ENCODE measurements at places on chromosomes 2 and 18. TPM values are rescaled to one million over a fixed set of nuclear protein-coding genes. Genes with fewer than 3 reads are reported as not detected.

GRCh38 chr2:65161551-65162100 lies 31.7 kb upstream of the RAB1A start:
- no peak for DNase-seq
- no peak overlapping the region for H3K27ac ChIP-seq
- no peaks in the 10 kb centered on the region for H3K36me3 ChIP-seq
- H3K4me1 ChIP-seq: peaks cover 4% of the 10 kb centered on the region
- H3K4me3 ChIP-seq: no peak overlapping the region
- H3K27me3 ChIP-seq: no peaks in the 10 kb centered on the region

DNA sequence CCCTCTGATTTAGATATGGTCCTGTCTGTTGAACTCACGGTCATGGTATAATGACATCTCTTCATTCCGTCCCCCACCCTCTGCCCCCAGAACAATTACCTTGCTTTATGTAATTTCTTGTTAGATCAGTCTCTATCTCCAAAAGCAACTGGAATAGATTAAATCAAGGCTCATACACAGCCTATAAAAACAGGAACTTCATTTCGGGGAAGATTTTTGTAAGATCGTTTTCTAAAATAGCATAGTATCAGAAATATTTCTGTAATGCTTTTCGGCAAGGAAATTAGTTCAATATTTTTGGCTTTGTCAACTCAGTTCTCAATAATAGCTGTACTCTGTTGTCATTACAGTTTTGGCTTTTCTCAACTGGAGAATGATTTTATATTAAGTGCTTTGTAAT lies 157.2 kb downstream of the FMNL2 start:
- DNase-seq: no peak
- no peaks in the 10 kb centered on the region for H3K27me3 ChIP-seq
- H3K27ac ChIP-seq: no peak overlapping the region
- H3K36me3 ChIP-seq: no peaks in the 10 kb centered on the region

DNA sequence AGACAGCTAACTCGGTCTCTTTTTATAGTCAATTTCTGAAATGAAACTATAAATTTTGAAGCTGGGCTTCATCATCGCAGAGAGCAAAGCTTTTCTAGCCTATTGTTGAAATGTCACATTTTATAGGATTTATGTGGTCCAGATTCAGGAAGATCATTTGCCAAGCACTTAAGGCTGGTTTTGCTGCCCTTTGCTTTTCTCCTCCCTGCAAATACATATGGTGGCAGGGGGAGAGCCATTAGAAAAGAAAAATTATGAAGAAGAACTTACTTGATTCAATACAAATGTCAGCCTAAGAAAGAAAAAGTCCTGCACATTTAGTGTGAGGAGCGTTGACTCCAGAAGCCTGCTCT lies 206.9 kb upstream of the NRP2 start:
- no peaks in the 10 kb centered on the region for H3K4me1 ChIP-seq
- H3K4me3 ChIP-seq: no peak overlapping the region
- no peak for DNase-seq
- no peaks in the 10 kb centered on the region for H3K27me3 ChIP-seq
- no peak overlapping the region for H3K27ac ChIP-seq
- no peaks in the 10 kb centered on the region for H3K36me3 ChIP-seq

DNA sequence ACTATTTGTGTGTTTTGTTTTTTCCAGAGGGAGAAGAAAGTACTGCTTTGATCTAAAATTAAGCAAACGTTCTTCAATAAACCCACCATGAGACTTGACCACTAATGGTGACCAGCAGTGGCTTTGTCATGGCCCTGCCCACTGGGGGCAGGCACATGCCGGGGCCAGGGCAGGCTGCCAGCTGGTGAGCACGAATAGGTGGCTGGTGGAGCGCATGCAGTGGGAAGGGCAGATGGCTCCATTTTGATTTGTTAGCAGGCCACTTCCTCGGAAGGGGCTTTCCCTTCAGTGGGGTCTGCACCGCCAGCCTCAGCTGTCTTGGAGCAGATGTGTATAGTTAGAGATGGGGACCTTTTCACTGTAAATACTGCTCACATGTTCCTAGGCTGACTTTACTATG lies 277.1 kb downstream of the SOX11 start:
- H3K27me3 ChIP-seq: no peaks in the 10 kb centered on the region
- H3K27ac ChIP-seq: no peak overlapping the region
- no peak for DNase-seq
- H3K36me3 ChIP-seq: no peaks in the 10 kb centered on the region

Gene GPR39
- total RNA-seq: 17.8 TPM

Measured in upper lobe of left lung (tissue), 6 donors.